GM04503 (cell line): ENCODE measurements at places on chromosomes 5 and 9.

DNA sequence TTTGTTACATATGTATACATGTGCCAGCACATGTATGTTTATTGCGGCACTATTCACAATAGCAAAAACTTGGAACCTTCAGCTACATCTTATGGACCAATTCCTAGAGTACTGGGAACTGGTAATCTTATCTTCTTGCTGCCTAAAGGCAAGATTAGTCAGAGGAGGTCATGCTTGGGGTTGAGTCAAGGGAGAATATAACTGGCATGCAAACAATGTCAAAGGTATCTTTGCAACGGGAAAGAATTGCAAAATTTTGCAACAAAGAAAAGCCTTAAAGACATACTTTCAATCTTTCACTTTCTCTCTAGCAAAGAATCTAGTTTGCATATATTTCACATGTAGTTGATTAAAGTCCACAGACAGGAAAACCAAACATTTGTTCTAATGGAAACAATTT is 145.2 kb downstream of the EDIL3 start:
- no peak for DNase-seq

GRCh38 chr9:121609822-121610637 is 41.4 kb upstream of the DAB2IP start:
- DNase-seq, result no peak

DNA sequence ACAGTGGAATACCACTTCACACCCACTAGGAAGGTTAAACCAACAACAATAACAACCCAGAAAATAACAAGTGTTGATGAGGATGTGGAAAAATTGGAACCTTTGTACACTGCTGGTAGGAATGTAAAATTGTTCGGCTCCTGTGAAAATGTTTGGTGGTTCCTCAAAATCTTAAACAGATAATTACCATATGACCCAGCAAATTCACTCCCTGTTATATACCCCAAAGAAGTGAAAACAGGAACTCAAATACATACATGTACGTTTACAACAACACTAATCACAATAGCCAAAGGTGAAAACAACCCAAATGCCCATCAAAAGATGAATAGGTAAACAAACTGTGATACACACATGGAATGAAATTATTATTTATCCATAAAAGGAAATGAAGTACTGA is 178.5 kb upstream of the PHYKPL start:
- DNase-seq, result no peak

GRCh38 chr5:124741711-124742496 is 4.5 kb downstream of the ZNF608 start:
- peak; percentile 84 for DNase-seq

GRCh38 chr5:152701305-152701949 is 296.3 kb upstream of the NMUR2 start:
- DNase-seq, result no peak

- no peak for DNase-seq
These were observed 7.6 kb downstream of the TRIM7 start for GRCh38 chr5:181197326-181197951.

DNA sequence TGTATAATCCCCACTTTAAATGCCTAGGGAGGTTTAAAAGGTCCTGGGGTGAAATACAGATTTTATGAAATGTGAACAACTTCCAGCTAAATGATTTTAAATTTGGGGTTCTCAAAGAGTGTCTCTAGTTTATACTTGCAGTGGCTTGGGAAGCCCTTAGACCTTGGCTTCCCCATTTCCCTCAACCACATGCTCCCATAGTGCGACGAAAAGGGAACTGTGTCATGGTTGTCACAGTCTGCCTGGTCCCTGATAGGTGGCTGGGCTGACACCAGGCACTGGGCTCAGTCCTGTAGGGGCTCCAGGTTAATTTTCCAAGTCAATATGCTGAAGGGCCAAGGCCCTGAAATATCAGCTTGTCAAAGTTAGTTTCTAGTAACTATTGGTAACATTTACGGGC is 10.4 kb upstream of the CXCL14 start:
- no peak for DNase-seq
